ENCODE measurements at places on chromosomes 7 and 10. TPM values are rescaled to one million over a fixed set of nuclear protein-coding genes. Genes with fewer than 3 reads are reported as not detected.

The SPDYE6 gene
- not detected for total RNA-seq

DNA sequence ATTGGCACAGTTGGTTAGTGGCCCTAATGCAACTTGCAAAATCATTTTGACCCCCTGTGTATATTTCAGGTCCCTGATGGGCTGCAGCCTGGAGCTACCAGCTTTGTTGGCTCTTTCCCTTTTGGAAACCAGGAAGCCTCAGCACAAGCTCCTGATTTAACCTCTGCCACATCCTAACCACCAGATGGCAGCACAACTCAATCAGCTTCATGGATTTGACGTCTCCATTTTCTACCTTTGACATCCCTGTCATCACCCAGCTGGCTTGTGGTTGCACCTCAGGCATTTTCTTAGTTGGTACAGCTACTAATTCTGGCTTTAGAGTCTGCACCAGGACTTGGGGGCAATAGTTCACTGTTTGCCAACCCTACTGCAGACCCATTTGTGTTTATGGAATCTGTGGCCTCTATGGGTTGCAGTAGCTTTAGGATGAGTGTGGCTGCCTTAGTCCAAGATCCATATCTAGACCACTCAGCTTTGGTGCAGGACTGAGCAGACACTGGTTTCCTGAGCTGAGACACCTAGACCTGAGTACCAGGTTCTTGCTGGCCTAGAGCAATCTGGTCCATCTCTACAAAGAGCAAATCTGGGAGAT is 456.2 kb downstream of the REEP3 start:
- DNase-seq: no peak

DNA sequence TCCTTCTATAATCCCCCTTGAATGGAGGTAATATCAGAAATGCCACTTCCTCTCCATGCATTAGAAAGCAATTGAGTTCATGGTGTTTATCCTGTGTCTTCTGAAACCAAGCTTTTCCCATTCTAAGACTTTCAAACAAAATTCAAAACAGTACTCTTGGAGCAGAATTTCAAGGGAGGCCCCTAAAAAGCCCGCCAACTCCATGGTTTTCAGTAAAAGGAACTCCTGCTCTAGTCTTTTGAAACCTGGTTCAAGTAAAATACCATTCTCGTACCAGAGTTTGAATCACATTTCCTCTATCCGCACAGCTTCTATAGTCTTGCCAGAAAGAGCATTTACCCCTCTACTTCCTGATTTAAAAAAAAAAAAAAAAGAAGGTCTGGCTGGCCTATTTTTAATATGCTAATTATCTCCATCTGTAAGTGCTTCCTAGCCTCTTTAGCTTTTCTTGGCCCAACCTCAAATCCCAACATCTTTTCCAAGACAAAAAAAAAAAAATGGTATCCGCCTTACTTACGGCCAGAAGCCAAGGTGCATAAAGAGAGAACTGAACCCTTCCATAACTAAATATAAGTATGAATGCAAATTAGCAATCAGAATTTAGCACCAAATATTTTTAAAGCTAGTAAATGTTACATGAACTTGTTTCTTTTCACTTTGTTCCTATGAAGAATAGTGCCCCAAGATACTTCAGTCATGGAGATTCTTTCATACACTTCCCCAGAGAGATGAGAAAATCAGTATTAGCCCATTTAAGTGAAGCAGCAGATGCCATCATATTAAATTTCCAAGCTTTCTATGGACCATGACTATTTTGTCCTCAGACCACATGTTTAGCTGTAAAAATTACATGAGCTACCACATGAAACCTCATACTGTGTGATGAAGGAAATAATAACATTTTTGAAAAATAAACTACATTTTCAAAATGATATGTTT is 199.9 kb upstream of the FAM3C start:
- DNase-seq: no peak

- no peak for DNase-seq
Measured at GRCh38 chr7:99120501-99120900, 23.4 kb downstream of the SMURF1 start.

DNA sequence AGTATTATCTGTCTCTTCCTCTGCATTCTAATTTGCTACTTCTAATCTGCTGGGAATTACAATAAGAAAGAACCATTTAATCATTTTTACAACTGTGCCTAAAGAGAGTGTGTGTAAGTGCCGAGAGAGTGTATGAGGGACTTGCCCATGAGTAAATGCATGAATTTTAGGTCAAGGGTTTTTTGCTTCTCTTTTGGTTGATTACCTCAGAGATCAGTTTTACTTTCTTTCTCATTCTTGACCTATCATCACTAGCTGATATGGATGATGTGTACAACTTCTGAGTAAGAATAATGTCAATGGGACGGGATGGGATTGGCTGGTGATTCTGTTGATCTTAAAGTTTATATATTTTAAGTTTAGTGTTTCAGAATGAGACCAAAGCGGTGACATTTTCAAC is 47.8 kb downstream of the IKZF1 start:
- DNase-seq: no peak

GRCh38 chr7:22811746-22812280 is 10.8 kb downstream of the TOMM7 start:
- DNase-seq: no peak

GRCh38 chr10:75851580-75852345 is 420.3 kb downstream of the LRMDA start:
- no peak for DNase-seq

DNA sequence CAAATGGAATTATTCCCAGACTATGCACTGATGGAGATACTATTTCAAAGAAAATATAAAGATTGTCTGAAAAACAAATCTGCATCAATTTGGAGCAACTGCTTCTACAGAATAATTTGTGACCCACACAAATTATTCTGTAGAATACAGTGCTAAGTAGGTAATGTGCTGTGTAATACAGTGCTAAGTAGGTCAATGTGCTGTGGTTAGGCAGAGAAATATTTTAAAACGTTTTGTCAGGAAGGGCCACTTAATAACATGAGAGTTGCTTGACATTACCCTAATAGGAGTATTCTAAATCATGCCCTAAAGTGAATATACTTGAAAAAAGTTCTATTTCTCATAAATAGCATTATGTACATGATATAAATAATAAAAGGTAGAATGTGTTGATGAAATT is 116.5 kb upstream of the KCND2 start:
- no peak for DNase-seq

Data from uterus (tissue), 4 donors.